Caki2 (cell line): ENCODE measurements at places on chromosomes 5 and 9.

DNA sequence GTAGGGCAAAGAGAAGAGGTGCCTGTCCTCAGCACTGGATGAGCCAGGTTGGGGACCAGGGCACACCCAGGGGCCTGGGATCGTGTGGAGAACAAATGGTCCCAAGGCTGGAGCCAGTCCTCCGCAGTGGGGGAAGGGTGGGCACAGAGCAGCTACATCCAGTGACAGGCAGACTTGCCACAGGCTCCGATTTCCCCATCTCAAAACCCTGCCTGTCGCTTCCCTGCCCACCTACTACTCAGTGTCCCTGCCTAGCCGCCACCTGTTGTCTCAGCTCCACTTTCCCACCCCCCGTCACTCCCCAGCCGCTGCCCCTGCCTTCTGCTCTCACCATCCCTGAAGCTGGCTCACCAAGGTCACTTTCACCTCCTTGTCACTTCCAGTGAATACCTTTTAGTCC is 13.9 kb upstream of the ENHO start:
- no peak for DNase-seq

DNA sequence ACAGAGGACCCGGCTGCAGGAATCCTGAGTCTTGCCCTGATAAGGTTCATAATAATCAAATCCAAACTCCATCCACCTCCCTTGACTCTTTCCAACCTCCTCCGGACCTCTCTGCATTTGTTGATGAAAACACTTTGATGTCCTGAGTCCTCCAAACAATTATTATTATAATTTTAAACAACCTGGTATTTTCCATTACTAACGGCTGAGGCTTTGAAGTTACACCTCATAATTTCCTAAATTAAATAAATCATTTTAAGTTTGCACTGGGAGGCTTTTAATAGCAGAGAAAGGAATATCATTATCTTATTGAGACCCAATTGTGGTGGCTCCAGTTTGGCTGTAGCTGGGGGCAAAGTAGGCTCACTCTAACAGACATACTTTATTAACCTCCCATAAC is 9.5 kb downstream of the MSX2 start:
- no peak for DNase-seq

- no peak for DNase-seq
These were observed 280.5 kb downstream of the ACTL7B start for GRCh38 chr9:108575276-108575675.

DNA sequence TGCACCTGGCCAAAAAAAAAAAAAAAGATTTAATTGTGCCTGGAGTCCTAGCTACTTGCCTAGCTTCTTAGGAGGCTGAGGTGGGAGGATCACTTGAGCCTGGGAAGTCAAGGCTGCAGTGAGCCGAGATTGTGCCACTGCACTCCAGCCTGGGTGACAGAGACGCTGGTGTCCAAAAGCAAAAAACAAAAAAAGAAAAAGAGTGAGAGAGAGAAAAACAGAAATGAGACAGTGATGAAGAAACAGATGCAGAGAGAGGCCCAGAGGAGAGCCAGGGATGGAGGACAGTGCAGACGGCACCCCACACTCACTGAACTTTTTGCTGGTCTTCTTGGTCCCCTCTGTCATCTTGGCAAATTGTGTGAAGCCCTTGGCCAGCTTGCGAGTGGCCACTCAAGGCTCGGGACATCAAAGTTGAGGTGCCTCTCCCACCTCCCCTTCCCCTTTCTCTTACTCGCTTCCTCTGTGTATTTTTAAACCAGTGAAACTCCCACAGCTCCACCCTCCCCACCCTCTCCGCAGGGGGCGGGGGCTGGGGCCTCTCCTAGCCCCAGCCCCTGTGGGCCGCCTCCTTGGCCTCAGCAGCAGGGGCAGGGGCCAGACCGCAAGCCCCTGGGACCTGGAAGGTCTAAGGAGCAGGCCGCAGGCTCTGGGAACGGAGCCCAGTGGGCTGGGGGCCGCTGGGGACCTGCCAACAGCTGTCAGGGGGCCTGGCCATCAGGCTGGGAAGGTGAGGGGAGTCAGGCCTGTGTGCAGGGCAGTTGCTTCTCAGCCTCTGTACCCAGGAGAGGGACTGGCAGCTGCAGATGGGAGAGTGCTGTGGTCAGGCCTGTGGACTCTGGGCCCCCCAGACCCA is at the start of gene SH2D3C:
SH2D3C (minus strand) TSS at position 387 of the 856 bp plus-strand sequence; CDS start at position 348, 39 bp downstream.
- DNase-seq = no peak

DNA sequence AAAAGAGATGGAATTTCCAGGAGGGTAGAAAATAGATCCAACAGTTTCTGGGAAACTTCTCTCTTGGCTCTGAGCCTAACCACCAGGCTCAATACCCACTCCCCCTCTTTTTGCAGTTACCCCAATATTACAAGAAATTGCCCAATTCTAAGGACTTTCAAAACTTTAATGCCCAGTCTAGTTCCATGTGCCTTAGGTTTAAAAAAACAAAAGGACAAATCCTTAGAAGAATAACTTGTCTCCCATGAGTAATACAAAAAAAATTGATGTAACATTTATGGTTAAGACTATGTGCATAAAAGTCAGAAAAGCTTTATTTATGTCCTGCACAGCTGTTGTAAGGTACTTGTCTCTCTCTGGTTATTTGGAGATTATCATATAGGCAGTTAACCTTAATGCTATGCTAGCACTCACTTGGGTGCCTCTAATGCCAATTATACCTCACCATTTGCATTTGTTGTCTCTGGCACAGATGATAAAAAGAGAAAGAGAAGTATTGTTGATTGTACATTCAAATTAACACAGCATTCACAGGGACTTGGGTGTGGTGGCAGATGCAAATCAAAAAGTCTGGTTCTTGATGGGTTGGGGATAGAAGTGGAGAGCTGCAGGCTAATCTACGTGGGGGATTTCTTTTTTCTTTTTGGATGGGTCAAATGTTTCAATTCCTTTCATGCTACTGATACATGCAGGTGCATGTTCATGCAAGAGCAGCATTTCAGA is 159.4 kb downstream of the PIK3R1 start:
- no peak for DNase-seq

GRCh38 chr5:93723005-93723404 is 18.4 kb downstream of the POU5F2 start:
- no peak for DNase-seq

DNA sequence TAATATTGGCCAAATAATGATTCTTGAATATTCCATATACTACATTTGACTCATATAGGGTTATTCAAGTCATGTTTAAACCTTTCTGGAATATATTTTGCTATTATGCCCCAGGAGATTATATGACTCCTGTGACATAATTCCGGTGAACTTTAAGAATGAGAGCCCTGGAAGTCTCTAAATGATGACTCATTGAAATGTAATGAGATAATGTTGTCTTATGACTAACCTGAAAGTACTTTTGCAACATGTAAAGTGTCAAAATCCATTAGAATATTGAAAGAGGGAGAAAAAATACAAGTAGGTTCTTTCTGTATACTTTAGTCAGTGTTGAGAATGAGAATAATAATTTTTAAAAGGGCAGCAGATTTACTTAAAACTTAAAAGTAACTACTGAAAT is 830.4 kb downstream of the MAT2B start:
- peak; percentile 37 for DNase-seq

DNA sequence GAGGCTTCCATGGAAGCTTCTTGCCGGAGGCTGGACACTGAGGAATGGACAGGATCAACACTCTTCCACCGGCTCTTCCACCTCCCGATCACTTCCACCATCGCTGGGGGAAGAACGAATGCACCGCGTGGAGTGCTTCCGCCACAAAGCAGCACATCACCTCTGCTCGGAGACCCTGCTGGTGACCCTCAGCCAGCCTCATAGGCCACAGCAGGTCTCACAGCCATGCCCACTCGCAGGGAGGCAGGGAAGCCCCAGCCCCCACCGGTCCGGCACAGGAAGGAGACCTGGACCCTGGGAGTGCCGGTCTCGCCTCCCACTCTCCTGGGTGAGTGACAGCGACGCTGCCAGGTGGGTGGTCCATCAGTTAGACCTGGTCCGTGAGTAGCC is 4.7 kb downstream of the MRPL36 start:
- DNase-seq = no peak

GRCh38 chr5:62791059-62791458 is 212.4 kb downstream of the LRRC70 start:
- DNase-seq = peak; percentile 3

DNA sequence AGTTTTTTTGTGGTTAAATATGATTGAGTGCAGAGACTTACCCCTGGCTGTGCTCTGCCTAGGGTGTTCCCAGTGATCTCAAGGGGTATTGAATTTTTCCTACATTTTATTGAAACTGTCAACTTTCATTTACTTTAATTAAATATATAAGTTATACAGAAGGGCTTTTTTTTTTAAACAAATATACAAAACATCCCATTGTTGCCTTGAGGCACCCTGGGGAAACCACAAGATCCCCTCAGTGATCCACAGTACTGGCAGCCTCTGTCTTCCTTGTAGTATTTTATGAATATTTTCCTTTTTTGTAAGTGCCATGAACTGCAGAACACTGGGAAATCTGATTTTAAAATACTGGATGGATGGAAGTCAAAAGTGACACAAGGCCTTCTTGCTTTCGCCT is 123.7 kb downstream of the TLE1 start:
- DNase-seq = no peak

DNA sequence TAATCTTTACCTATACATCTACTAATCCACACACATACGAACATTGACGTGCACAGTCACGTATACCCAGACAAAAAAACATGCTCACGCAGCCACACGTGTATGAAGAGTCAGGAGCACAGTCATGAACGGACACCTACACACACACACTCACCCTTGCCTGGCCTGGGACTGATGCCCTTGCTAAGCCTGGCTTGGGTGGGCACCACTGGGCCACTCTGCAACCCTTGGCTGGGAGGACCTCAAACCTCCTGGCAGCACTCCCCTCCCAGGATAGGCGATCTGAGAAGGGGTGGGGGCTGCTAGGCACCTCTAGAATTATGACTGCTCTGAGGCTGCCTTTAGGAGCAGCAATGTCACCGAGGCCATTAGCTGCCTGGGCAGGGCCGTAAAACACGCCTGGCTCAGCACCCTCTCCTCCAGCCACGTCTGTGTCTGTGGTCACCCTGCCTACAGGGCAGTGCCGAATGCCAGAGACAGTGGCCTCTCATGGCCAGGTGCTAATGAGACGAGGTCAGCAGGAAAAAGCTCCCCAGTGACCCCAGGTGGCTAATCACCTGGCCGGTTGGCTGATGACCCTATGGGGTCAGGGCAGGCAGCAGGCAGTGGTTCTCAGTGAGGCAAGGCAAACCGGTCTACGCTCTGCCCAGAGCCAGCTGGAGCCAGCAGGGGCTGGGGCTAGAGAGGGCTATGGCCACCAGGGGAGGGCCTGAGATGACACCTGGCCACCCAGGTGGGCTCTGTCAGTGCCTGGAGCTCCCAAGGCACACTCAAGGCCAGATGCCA is 33.7 kb upstream of the MVB12B start:
- DNase-seq = no peak

GRCh38 chr5:137147346-137147745 is 351.8 kb downstream of the SPOCK1 start:
- no peak for DNase-seq

DNA sequence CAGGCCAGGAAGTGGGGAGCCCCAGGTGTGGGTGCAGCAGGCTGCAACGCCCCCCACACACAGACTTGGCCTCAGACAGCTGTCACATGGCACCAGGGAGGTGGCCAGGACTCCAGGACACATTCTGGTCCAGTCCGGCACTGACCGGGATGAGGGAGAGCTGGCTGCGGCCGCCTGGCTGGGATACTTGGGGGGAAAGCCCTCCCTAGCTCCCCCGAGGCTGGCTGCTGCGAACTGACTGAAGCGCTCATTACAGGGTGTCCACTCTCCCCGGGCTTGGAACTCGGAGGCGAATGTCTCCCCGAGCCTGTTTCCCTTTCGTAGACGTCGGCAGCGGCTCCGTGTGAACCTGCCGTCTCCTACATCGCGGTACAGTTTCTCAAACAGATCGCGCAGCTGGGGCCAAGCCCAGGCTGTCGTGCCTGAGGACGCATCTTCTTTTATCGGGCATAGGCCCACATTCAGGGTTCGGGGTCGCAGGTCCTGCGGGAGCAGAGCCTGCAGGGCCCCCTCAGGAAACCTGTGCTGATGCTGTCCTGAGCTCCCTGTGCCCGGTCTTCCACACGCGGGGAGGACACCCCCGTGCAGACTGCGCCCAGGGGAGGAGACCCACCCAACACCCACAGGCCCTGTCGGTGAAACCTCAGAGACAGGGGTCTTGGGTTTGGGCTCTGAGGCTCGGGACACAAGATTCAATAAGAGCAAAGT is 19.8 kb downstream of the NACC2 start:
- DNase-seq = no peak

- no peak for DNase-seq
These were observed 131.2 kb upstream of the PLCXD3 start for GRCh38 chr5:41641621-41642020.

- DNase-seq = peak; percentile 70
These were observed 456.5 kb downstream of the CDH18 start for GRCh38 chr5:19531374-19531952.

- no peak for DNase-seq
These were observed 131.4 kb downstream of the CD180 start for GRCh38 chr5:67065237-67065636.

GRCh38 chr5:73997960-73998359 is 372.0 kb downstream of the ARHGEF28 start:
- DNase-seq = no peak

GRCh38 chr9:36136894-36137391 is 410 bp downstream of the GLIPR2 start:
- DNase-seq = no peak

DNA sequence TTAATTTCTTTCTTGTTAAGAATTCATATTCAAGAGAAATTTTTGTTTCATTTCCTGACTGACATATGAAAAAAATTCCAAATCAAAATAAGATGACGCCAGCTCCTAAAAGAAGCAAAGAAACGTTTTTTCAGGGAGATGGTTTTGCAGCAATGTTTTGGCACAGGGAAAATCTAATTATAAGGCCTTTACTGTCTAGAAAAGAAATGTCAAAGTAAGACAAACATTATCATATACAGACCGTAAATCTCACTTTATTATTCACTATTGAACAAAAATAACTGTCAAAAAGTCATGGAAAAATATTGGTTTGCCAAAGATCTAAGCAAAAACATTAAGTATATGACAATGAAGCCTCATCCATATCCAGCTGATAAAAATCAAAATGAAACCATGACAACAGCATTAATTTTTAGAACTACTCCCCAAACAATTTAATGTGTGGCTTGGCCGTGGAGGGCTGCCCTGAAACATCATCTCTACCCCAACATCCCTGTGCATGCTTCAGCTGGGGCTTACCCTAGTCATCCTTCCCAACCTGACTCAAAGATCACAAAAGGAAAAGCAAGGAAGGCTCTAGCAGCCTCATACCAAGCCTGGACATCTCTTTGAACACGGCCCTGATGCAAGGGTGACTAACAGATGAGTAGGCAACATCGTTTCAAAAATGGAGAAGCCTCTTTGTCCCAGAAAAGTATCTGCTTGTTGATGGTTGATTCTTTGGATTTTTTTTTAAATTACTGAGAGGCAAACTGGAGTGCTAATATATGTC is 95.6 kb downstream of the ARSB start:
- no peak for DNase-seq

DNA sequence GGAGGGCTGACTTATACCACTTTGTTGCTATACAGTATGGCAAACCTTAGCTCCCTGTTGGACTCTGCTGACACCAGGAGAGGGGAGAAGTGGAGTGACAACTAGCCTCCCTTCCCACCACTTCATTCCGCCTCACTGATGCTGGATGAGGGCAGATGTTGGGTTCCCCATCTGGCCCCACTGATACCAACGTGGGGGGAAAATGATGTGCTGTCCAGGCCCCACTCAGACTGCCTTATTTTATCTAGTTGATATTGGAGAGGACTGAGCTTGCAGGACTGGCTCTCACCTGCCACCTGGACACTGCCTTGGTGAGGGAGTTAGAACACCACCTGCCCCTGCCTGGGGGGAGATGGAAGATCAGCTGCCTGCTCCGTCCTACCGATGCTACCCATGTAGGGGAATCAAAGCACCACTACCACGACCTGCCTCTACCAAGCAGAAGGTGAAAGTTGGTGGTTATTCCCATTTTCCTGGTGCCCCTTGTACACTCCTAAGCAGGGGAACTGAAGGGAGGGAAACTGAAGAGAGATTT is 292.1 kb downstream of the GADD45G start:
- DNase-seq = no peak
